ENCODE measurements at places on chromosomes 16 and 17.

GRCh38 chr16:75580-76501, 2.2 kb upstream of the MPG start:
- DNase-seq: no peak

GRCh38 chr16:20181949-20182348, 108.3 kb upstream of the GPR139 start:
- no peak for DNase-seq

DNA sequence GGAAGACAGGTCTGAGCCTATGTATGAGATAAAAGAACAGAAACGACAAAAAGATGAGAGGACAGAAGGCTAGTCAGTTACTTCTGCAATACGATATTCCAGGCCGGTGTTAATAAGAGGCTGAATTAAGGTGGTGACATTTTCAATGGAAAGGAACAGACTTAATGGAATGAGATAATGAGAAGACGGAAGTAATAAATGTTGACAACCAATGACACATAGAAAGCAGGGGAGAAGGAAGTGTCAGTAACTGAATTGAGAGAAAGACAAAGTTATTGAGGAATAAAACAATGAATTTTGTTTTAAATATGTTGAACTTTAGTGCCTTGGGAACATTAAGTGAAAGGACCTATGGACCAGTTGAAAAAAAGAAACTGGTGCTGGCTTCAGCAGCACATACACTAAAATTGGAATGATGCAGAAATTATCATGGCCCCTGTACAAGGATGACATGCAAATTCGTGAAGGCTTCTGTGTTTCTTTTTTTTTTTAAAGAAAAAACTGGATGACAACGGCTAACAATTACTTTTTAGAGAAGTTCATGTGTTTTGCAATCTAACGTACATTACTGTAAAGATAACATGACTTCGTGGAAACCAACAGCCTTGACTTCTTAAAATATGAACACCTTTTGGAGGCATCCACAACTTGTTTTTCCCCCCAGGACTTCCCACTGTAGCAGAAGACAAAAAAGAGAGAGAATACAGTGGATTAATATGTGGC, 18.5 kb upstream of the CPD start:
- DNase-seq: no peak

DNA sequence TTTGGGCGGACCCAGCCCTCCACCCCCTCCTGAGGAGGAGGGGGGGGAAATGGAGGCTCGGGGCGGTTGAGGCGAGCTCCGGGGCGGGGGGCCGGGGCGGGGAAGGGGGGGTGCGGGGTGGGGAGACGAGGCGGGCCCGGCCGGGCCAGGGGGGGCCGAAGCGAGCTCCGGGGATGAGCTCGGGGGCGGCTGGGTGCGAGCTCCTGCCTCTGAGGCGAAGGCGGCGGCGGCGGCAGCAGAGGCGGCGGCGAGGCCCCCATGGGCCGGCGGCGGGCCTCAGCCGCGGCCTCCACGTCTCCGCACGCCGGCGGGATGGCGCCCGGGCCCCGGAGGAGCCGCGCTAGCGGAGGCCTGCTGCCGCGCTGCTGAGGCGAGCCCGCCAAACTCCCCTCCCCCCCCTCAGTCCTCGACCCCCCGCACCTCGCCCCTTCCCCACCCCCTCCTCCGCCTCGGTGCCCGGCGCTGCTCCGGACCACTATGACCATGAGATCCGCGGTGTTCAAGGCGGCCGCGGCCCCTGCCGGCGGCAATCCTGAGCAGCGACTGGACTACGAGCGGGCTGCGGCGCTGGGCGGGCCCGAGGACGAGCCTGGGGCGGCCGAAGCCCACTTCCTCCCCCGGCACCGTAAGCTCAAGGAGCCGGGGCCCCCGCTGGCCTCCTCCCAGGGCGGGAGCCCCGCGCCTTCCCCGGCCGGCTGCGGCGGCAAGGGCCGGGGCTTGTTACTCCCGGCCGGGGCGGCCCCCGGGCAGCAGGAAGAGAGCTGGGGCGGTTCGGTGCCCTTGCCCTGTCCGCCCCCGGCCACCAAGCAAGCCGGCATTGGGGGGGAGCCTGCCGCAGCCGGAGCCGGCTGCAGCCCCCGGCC, 596 bp downstream of the MSL1 start:
- no peak for DNase-seq

GRCh38 chr16:72814226-72814625, 233.7 kb downstream of the ZFHX3 start:
- DNase-seq: no peak

DNA sequence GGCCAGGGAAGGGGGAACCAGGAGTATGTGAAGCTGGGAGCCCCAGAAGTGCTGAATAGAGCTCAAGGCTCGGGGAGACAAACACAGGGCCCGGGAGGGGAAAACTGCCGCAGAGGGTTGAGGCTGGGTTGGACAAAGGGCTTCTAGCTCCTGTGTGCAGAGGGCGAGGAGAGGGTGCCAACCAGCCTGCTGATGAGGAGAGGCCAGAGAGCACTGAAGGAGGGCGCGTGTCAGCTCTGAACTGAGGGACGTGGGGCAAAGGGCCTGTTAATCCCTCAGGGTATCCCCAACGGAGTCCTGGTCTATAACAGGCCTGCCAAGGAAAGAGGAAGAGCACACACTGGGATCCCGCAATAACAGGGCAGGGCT, 151.3 kb downstream of the C16orf78 start:
- no peak for DNase-seq

GRCh38 chr17:81804559-81805399, 829 bp downstream of the GCGR start:
- no peak for DNase-seq

- no peak for DNase-seq
Measured at GRCh38 chr16:17313085-17313611, 157.6 kb downstream of the XYLT1 start.

DNA sequence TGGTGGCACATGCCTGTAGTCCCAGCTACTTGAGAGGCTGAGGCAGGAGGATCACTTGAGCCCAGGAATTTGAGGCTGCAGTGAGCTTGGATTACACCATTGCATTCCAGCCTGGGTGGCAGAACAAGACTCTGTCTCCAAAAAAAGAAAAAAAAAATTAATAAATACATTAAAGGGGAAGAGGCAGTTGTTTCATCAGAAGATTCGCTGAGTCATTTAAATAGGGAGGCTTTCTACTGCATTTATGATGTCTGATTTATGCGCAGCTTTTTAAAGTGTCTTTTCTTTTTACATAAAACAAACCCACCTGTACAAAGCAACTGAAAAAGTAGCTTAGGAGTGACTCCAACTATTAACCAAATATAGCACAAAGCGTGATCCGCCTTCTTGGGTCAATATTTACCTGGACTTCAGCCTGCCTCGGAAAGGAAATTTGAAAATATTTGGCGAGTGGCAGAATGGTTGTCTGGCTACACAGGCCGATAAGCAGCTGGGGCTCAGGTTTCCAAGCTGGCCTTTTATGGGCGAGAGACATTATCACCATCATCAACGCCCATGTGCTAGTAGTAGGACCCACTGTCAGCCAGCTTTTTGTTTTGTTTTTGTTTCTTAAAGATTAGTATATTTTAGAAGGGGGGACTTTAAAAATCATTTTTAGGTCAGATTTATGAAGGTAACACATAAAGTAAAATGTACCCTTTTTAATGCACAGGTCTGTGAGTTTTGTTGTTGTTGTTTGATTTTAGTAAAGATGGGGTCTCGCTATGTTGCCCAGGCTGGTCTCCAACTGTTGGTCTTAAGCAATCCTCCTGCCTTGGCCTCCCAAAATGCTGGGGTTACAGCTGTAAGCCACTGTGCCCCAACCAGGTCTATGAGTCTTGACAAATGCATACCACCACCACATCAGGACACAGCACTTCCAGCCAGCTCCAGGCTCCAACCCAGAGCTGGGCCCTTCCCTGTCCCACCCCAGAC, 42.5 kb upstream of the RASD1 start:
- no peak for DNase-seq

GRCh38 chr16:67878846-67879245, 5.8 kb upstream of the NRN1L start:
- DNase-seq: no peak

DNA sequence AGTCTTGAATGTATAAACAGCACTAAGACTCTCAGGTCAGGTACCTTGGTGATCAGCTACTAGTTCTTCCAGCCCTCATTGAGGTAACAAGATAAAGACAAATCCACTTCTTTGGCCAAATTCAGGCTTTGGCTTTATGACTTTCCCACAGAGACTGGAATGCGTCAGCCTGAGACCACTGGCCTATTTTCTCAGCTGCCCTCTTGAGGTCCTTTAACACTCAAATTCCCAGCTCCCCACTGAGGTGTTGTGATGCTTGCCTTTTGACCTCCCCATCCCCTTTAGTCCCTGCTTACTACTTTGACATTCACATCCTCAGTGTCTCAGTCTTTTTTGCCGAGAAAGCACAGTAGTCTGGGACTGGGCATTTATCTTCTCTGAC, 10.6 kb downstream of the TNFAIP1 start:
- no peak for DNase-seq

DNA sequence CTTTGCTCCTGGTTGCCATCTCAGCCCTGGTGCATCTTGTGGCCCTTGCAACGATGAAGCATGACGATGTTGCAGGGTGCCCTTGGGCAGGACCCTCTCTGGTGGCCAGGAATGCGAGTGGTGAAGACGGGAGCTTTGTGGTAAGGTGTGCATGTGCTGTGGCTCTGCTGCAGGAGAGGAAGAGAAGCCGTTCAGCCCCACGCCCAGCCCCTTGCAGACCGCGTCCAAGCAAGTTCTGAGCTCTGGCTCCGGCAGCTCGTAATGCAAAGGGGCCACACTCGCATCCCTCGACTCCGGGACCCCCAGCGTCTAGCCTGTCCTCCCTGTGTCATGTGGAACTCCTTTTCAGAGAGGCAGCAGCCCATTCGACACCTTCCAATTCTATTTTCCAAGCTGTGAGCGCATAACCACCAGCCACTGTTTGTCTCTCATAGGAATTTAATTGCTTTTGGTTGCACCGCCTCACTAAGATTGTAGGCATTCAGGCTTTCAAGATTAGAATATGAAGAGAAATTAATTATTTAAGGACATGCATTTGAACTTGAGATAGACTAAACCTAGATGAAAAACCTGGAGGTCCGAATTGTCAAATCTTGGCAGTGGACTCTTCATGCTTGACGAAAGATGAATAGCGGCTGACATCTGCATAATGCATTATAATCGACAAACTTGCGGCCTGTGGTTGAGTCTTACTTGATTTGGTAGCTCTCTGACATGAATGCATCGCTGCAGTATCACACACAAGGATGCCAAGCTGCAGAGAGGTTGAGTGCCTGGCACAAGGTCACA, 21.1 kb upstream of the KCNG4 start:
- DNase-seq: no peak

DNA sequence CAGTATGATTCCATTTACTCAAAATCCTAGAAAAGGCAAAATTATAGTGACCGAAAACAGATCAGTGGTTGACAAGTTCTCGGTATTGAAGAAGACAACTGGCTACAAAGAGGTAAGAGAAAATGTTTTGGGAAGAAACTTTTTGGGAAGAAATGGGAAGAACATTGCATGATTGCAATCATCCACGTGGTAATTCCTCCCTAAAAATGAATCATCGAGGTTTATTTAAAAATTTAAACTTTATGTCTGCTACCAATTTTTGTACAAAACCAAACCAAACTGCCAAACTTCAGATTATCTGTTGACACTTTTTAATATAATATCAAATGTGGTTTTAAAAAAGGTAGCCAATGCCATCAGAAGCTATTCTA, 8.1 kb downstream of the SMURF2 start:
- no peak for DNase-seq

GRCh38 chr16:65414284-65414984, 292.6 kb upstream of the CDH11 start:
- DNase-seq: no peak

- DNase-seq: no peak
Measured at GRCh38 chr16:89981414-89981813, 32.9 kb downstream of the DEF8 start.

- DNase-seq: no peak
Measured at GRCh38 chr17:52517176-52517575, 358.7 kb upstream of the CA10 start.

DNA sequence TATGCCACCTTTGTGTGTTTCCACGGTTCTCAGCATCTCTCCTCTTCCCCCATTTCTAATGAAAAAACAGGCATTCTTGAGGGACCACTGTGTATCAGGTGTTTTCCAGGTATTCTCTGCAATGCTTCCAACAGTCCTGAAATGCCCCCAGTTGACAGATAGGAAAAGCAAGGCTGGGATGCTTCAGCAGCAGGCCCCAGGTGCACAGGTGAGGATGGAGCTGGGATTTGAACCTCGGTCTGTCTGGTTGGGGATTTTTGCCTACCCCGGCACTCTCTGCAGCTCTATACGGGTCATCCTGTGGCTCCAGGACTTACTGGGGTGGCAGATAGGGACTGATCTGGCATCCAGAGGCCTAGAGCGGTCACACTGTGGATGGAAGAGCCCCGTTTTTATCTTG, 180.5 kb upstream of the GSE1 start:
- no peak for DNase-seq

- no peak for DNase-seq
Measured at GRCh38 chr16:4052801-4053293, 63.4 kb downstream of the ADCY9 start.

GRCh38 chr16:78184238-78185183, 85.1 kb downstream of the WWOX start:
- DNase-seq: no peak

DNA sequence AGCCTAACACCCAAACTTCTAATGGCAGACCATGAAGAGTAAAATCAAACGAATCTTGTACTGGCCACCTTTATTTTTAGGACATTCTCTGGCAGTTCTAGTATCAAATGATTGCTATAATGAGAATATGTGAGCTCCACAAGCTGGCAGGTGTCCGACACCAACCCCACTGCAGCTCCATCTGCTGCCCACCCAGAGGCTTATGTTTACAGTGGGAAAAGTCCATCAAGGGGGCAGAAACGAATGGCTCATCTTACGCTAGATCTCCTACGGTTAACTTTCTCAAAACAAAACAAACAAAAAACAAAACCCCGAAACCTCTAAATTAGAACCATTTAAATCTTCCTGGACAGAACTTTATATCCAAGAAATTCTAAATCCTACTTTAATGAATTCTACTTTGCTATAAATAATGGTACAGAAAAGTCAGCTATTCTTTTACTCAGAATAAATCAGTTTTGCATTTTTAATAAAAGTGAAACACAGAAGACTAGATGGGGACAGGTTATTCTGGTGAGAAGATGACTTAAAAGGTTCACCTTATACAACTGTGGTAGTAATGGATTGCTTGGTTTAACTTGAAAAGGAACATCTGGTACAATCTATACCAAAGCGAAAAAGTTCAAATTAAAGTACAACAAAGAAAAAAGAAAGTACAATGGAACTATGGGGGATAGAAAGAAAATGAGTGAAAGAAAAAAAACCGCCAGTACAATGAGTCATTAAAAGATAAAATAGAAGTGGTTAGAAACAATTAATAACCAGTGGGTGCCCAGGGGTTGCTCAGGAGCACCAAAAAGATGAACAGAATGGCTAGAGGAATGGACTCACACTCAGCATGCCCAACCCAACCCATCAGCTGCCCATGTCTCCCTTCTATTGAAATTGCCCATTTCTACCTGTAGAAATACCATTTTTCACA, 40.2 kb downstream of the GRB2 start:
- DNase-seq: no peak

DNA sequence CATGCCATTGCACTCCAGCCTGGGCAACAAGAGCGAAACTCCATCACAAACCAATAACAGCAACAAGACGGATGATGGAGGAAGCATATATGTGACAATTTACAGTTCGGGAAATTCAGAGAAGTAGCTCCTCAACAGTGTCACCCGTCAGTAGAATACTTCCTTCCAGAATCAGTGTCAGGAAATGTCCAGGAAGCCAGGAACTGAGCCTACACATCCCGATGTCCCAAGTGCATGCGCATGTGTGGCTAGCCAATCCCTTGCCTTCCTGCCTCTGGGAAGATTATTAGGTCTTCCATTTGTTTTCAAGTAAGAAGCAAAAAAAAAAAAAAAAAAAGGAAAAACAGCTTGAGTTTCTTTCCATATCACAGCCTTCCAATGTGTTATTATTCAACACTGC, 1.4 kb upstream of the PITPNC1 start:
- DNase-seq: no peak

Data from T-cell (primary cell).